ENCODE measurements at places on chromosomes 2 and 18.

- no peak for DNase-seq
These were observed 60.6 kb downstream of the CCDC93 start for GRCh38 chr2:117953231-117953630.

- DNase-seq = no peak
These were observed 21.8 kb downstream of the MARS2 start for GRCh38 chr2:197727011-197727410.

DNA sequence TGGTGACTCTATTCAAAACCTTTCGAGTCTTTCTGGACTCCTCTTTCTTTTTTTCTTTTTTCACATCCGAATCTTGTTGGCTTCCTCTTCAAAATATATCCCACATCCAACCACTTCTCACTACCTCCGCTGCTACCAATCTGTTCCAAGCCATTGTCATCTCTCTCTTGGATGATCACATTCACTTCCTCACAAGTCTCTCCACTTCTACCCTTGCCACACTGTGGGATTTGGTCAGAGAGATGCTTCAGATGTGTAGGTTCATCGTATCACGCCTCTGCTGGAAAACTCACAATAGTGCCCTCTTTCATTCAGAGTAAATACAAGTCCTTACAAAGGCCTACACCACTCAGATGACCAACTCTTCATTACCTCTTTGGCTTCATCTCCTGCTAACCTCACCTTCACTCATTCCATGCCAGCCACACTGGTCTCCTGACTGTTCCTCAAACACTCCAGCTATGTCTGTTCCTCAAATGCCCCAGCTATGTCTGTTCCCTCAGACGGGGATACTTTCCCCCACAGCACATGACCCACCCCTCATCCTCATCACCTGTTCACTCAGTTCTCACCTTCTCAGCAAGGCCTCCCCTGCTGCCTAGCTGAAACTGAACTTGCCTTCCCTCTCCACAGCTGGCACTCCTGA is 67.2 kb upstream of the PELI1 start:
- no peak for DNase-seq

GRCh38 chr2:240528406-240529040 is 29.3 kb downstream of the ANKMY1 start:
- DNase-seq = no peak

- DNase-seq = no peak
These were observed 102.7 kb downstream of the ZNF516 start for GRCh38 chr18:76392349-76392748.

GRCh38 chr18:37361335-37362157 is 204.1 kb downstream of the CELF4 start:
- no peak for DNase-seq

DNA sequence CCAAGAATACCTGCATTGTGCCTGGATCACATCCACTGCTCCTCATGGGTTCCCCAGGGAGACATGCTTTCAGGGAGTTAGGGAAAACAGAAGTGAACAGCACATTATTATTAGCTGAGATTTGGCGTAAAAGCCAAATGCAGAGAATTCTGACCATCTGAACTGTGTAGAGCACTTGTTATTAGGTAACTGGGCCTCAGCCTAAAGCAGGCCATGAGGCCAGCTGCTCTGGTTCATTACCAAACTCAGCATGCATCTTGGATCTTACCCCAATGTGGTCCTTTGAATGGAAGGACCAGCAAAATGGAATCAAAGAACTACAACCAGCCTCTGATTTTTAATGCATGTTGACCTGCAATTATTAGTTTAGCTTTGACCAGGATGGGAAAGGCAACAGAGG is 322.3 kb downstream of the KCNS3 start:
- DNase-seq = no peak

DNA sequence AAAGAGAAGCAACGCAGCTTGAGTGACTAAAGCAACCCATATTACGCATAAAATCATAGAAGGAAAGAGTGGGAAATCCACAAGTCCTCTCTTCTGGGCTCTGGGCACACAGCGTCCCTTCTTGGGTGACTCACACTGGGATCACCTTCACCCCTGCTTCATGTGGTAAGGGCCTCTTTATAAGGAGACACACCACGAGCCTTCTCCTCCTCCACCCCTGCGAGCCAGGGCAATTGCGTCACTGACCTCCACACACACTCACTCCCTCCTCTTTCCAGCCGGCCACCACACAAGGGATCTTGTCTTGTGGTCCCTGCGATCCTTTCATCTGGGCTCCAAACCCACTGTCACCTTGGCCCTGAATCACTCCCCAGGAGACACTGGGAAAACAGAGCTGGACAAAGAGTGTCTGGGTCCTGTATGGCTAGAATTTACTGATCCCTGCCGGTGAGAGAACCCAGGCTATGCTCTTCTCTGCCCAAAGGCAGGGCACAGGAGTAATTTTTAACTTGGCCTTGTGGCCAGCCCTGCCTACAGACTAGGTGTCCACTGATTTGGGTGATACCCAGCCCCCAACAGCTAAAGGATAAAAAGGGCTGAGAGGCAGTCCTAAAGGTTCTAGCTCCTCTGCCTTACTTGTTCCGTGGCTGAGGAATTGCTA is 35.3 kb downstream of the NHEJ1 start:
- DNase-seq = peak; percentile 4

- no peak for DNase-seq
These were observed 10.0 kb upstream of the GPR55 start for GRCh38 chr2:230935130-230935430.

GRCh38 chr2:148538375-148538774 is 106.2 kb upstream of the EPC2 start:
- DNase-seq = no peak

DNA sequence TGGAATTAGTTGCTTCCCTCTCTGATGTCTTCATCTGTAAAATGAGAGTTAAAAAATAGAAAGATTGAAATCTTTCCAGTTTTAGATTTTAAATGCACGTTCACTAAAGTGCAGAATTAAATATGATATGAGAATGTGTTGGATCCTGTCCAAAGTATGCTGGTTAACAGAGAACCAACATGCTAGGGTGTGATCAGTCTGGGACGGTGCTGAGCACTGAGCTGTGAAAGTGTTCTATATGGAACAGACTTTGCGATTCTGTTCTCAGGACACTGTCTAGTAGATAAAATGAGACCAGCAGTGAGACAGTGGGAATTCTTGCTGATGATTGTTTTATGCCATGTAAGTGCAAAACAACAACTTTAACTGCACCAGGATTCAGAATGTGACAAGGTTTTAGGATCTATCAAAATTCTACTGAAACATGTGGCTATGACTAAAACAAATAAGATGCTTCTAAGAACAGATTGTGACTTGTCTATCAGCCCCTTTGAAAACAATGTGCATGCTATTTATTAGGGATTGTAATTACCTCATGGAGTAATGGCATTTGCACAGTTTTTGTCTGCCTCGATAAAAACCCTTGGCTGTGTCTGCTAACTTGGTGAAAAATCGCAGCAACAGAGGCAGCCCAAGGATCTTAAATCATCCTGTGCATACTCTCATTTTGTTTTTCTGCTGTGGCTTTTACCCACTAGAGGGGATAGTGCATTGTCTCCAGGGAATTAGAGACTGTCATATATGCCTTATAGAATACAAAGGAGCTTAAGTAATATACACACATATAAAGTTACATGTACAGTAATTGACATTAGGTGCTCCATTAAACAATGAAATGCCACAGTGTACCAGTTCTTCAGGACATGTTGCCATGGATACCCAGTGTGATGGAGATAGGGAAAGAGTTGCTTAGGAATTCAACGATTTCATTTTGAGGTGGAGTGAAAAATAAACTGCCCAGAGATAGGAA is 55.1 kb downstream of the MAP3K20 start:
- no peak for DNase-seq

DNA sequence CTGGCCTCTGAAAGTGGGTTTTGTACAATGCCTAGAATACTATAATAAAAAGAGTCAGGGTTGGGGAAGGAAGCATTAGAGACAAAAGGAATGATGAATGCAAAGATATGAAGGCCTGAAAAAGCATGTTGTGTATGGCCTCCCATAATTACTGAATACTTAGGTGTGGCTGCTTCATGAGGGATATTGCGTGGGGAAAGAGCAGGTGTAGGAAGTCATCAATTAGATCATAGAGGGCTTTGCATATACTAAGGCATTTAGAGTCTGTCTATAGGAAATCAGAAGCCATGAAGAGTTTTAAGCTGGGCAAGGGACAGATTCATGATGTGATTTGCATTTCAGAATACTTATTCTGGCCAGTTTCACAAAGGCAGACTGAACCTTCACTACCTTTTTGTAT is 48.2 kb downstream of the NCOA1 start:
- no peak for DNase-seq

DNA sequence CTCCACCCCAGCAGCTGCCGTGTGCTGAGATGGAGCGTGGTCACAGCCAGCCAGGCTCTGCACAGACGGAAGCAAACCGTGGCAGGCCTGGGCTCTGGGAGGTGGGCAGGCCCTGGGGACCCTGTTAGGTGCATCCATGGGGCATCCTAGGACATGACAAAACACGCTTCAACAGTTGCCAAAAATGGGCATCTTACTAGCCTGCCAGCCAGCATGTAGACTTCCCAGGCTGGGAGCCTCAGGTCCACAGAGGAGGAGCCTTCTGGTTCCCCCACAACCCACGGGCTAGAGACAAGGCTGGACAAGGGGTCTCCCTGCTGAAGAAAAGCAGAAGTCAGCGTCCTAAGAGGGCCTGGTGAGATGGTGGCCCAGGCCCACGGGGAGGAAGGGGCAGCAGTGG is 139.5 kb downstream of the HDAC4 start:
- DNase-seq = no peak

- no peak for DNase-seq
These were observed 80.9 kb downstream of the BCL2 start for GRCh38 chr18:63238693-63239075.

- DNase-seq = no peak
These were observed 1.8 kb upstream of the KCNE4 start for GRCh38 chr2:223050188-223050587.

All from muscle of back (tissue), 13 donors.